ENCODE measurements at places on chromosomes 13 and 19.

DNA sequence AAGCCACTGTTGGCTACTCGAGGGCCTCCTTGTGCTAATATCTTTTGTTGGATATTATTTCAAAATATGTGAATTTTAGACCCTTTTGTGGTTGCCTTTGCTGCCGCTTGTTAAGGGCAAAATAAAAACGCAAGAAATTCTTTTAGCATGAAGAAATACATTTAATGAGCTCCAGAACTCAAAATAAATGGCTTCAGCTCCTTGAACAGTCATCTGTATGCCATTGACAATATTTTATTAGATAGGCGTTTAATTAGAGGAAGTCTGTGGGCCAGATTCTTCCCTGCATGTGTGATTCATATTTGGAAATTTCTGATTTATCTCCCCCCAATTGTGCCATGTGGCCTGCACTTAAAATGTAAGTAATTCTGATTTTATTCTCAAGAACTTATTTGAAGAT, 177.2 kb downstream of the STK24 start:
- DNase-seq = no peak

- DNase-seq = no peak
Observed at GRCh38 chr13:31011901-31012654, 79.6 kb downstream of the TEX26 start.

- DNase-seq = no peak
Observed at GRCh38 chr19:50501568-50502475, 9.2 kb downstream of the JOSD2 start.

- no peak for DNase-seq
Observed at GRCh38 chr13:28077231-28077630, 23.1 kb downstream of the FLT3 start.

GRCh38 chr19:34149873-34150272, 22.4 kb upstream of the LSM14A start:
- no peak for DNase-seq

GRCh38 chr13:112695121-112695520, 5.3 kb downstream of the ATP11A start:
- DNase-seq = no peak

- no peak for DNase-seq
Observed at GRCh38 chr13:37701972-37702371, 103.4 kb upstream of the POSTN start.

DNA sequence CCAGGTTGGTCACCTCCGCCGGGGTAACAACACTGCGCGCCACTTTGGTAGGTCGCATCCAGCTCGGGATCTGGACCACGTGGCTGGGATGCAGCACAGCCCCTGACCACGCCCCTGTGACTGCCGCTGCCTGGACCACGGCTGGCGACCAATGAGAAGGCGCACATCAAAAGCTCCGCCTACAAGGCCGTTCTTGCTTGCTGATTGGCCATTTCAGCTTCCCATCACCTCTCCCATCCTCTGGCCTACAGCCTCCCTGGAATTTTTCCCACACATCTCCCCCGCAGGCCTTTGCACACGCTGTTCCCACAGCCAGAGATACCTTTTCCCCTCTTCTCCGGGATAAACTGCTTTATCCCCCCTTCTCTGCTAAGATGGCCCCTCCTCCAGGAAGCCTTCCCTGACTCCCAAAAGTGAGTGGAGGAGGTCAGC, 12.5 kb upstream of the MAP1S start:
- DNase-seq = no peak
